Kidney capillary endothelial cell (primary cell): ENCODE measurements at places on chromosomes 3 and 15.
A peak's percentile ranks its signal among the peaks of the same experiment; 100 is the strongest.

- no peak for DNase-seq
Observed at GRCh38 chr3:61912158-61912557, 350.8 kb downstream of the PTPRG start.

DNA sequence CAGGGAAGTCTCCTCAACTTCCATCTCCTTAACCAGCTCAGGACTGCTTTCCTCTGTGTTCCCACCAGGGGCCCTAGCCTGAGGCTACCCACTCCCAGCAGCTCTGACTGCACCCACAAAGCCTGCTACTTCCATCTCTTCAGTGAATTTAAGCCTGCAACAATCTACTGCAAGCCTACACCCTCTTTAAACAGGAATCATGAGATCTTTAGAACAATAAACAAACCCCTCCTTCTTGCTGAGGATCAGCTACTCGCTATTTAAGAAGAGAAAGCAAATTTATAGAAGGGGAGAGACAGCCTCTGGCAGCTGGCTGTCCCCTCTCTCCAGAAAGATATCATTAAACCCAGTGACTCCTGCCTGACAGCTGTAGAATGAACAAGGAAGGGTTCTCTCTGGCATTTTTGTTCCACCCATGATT lies 51.9 kb downstream of the ARHGAP31 start:
- no peak for DNase-seq

DNA sequence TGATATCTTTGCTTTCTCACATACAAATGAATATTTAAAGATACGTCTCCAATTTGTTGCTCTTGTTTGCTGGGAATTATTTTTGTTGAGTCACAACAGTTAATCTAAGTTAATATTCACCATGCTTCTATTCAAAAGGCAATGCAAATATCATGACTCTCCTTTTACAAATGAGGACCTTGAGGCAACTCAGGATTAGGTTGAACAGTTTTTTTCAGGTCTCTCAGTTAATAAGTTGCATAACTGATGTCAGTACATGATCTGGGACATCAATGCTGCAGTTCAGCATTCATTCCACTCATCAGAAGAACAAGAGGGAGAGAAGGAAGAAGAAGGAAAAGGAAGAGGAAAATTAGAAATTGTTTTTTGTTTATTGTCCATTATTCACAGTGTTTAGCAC lies 781 bp upstream of the NAALADL2 start:
- DNase-seq = no peak

DNA sequence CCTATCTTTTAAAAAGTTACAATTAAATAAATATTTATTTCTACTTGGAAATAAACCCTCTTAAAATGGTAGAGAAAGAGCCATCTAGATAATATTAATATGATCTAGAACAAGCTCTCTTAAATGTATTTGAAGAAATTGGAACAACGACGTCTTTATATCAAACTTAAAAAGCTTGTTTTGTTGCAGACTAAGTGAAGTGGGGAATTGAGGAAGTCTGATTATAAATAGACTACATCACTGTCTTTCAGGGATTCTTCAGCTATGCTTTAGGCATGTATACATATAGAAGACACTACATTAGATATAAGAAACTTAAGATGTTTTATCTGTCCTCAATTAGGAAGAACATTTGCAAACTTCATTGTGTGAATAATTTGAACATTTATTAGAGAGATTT lies 1.8 kb downstream of the BCHE start:
- no peak for DNase-seq

- no peak for DNase-seq
Observed at GRCh38 chr3:123805101-123805500, 79.0 kb downstream of the MYLK start.

DNA sequence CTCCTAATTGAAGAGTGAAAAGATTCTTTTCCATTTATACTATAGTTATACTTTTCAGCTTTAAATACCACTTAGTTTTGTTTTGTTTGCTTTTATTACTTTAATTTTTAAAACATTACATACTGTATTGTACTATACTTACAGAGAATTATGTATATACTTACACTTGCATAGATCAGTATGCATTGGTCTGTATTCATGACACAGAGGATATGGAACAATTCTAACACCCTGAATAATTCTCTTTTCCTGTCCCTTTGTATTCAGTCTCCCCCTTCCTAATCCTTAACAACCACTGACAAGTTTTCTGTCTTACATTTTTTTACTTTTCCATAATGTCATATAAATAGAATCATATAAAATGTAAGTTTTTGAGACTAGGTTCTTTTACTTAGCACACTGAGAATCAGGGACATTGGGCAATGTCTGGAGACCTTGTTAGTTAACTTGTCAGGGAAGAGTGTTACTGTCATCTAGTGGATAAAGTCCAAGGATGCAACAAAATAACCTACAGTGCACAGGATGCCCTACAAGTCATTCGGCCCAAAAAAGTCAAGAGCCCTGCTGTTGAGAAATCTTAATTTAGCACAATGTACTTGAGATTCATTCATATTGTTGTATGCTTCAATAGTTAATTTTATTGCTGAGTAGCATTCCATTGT lies 95.7 kb upstream of the MCTP2 start:
- DNase-seq = no peak

DNA sequence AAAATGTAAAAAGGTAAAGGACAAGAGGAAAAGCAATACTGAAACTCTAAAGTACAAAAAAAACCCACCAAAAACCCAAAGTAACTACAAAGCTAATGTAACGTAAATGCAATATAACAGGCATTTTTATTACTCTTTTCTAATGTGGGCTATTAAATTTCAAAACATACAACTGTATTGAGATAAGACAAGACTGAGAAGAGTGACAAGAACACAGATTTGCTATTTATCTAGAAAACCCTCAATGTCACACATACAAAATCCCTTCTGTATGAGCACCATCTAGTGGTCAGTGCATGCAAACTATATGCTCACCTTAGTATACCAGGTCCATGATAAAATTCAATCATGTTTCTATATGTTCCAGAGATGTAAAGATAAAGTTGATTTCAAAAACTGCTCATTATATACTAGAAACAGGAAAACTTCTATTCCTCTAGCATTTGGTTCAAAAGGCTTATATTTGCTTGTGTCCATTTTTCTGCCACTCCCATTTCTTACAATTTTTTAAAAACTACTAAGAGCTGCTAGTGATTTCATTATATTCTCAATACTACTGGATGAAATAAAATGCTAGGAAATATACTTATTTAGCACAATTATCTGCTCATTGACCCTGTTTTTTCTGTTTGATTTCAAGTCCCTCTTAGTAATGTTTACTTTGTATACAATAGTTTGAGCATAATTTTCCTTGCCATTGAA lies 111.4 kb downstream of the DLG1 start:
- DNase-seq = peak; percentile 59

- DNase-seq = no peak
Observed at GRCh38 chr3:48423241-48423882, 6.5 kb downstream of the PLXNB1 start.

DNA sequence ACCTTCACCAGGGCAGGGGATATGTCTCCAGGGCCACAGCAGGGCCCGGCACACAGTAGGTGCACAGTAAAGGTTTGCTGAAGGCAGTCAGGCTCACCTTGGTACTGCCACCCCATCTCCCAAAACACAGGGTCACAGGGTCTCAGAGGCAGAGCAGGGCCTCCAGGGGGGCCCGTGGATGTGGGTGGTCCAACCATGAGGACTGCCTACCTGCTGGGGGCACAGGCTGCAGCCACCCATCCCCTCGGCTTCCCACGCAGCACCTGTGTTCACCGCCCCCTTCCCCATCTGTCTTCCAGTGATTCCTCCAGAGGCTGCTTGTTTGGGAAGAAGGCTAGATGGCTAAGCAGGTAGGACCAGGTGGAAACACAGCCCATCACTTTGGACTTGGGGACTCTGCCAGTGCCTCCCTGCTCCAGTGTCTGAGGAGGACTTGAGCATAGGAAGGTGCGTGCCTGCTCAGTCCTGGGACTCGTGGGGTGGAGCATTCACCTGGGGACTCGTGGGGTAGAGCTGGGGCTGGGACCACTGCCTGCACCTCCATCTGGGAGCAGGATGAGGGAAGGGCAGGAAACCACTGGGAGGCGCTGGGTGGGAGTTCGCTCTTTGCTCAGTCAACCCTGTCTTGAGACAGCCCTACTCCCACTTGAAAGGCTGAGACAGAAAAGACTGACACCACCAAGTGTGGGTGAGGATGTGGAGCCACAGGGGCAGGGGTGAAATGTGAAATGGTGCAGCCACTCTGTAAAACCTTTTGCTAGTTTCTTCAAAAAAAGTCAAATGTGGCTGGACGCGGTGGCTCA lies 18.8 kb upstream of the PLXND1 start:
- DNase-seq = no peak

DNA sequence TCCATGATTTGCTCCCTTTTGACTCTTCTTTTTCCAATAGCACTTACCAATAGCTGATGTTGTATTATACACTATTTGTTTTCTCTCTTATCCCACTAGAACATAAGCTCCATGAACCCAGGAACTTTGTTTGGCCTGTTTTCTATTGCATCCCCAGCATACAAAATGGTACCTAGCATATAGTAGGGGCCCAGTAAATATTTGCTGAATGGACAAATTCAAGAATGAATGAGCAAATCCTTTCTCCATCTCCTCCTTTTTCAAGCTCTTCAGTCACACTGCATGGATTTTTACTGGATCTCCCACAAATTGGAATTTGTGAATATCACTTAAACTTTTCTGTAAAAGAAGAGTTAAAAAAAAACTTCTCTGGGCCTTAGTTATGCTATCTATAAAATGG lies 66.6 kb upstream of the FEZF2 start:
- no peak for DNase-seq

- DNase-seq = no peak
Observed at GRCh38 chr15:34334672-34335071, 2.9 kb downstream of the SLC12A6 start.

DNA sequence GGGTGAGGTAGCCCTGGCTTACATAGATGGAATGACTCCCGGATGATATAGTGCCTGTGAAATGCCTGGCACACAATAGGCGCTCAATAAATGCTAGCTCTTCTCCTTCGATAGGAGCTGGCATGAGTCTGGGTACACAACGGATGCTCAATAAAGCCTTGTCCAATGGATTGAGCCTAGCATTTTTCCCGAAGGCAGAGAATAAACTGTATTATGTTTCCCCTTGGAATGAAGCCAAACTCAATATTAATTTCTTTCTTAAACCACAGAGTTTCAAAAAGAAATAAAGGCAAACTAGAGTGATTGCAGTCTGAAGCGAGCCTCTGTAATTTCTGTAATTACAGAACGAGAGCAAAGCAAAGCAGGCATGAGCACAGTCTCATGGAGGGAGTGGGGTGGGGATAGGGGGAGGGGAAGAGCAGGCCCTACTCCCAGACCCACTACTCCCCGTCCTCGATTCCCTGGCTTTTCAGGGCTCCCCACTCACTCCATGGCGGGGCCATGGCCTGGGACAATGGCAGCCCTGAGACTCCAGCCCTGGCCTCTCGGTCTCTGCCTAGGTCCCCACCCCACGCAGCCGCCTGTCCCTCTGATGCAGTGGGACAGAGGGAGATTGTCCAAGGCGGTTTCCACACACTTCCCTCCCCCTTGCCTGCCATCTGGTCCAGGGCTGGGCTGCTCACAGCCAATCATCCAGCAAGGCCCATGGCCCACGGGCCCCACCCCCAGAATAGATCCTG lies 18.0 kb downstream of the SLC6A1 start:
- DNase-seq = no peak

- no peak for DNase-seq
Observed at GRCh38 chr3:136731274-136731884, 20.8 kb downstream of the STAG1 start.

GRCh38 chr3:52801839-52802238 lies 7.2 kb downstream of the ITIH3 start:
- no peak for DNase-seq
